ENCODE measurements at places on chromosomes 1 and 21.

GRCh38 chr1:182996816-182997215 is 26.4 kb upstream of the LAMC1 start:
- peak; percentile 83 for DNase-seq

- no peak for DNase-seq
Observed at GRCh38 chr1:185526344-185527307, 207.6 kb upstream of the HMCN1 start.

- no peak for DNase-seq
Observed at GRCh38 chr1:84550826-84551225, 23.4 kb downstream of the CTBS start.

- no peak for DNase-seq
Observed at GRCh38 chr21:20207335-20207734, 790.9 kb upstream of the NCAM2 start.

GRCh38 chr1:190320952-190321351 is 156.7 kb downstream of the BRINP3 start:
- no peak for DNase-seq

GRCh38 chr21:17514124-17514845 is 1.4 kb downstream of the CXADR start:
- DNase-seq: no peak

- DNase-seq: peak; percentile 54
Observed at GRCh38 chr1:24659993-24660665, 17.0 kb downstream of the SRRM1 start.

DNA sequence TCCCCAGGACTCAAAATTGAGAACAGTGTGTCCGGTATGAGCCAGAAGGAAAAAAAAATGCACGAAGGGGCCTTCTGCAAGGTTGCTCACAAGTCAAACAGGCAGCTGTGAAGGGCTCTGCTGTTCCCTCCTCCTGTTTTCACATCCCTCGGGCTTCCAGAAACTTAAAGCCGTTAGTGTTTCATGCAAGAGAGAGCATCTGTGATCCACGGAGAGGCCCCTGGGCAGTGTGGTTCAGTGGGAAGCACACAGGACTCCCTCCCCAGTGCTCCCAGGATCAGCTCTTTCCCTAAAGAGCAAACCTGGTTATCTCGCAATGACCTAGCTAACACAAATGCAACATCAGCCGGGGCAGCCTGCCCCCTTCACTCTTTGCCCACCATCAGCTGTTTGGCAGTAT is 2.9 kb upstream of the MATN1 start:
- no peak for DNase-seq

- peak; percentile 44 for DNase-seq
Observed at GRCh38 chr1:55981010-55981650, 598.2 kb downstream of the PLPP3 start.

DNA sequence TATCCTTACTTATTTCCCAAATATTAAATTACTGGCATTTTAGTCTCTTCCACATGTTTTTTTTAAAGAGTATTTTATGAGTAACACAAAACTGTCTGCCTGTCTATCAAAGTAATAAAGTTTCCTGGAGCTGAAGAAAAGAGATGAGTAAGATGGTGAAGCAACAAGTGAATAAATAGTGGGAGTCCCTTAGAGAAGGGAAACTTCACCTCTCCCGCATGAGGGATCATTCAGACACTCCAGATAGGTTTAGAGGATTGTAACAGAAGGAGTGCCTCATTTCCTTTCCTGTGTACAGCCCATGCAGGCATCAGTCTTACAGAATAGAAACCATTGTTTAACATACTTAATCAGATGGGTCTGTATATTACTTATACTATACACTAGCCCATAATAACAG is 205.7 kb downstream of the USP25 start:
- no peak for DNase-seq

DNA sequence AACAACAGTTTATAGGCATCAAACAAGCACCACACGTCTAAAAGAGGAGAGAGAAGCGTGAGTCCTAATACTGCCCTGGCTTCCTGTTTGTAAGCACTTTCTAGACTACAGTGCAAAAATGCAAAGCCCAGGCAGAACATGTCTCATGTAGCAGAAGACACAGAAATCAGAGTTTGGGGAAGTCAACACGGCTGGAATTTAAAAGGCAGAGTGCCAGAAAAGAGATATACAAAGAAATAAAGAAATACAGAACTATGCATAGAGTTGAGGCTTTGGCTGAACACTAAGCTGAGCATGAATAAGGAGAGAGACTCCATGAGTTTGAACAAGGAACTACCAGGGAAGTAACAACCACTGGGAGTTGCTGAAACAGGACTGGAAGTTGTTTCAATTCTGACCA is 566.6 kb upstream of the NR5A2 start:
- peak; percentile 24 for DNase-seq

GRCh38 chr1:102821707-102822106 is 286.6 kb downstream of the COL11A1 start:
- DNase-seq: no peak

DNA sequence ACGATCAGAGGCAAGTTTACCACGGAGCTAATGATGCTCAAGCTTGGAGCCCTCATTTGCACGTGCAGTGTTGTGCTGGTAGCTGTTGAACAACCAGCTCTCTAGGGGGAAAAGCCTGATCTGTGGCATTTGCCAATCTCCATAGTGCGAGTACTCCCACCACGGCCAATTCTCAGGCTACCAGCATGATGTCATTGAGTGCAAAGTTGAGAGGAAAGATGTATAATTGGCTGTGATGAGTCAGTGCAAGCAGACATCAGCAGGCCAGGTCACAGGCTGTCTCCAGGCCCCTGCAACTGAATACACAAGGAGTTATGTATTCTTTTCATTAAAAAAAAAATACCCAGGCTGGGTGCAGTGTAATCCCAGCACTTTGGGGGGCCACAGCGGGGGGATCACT is 233.1 kb upstream of the VAMP3 start:
- peak; percentile 69 for DNase-seq

- no peak for DNase-seq
Observed at GRCh38 chr1:22326372-22326915, 125.2 kb upstream of the ZBTB40 start.

DNA sequence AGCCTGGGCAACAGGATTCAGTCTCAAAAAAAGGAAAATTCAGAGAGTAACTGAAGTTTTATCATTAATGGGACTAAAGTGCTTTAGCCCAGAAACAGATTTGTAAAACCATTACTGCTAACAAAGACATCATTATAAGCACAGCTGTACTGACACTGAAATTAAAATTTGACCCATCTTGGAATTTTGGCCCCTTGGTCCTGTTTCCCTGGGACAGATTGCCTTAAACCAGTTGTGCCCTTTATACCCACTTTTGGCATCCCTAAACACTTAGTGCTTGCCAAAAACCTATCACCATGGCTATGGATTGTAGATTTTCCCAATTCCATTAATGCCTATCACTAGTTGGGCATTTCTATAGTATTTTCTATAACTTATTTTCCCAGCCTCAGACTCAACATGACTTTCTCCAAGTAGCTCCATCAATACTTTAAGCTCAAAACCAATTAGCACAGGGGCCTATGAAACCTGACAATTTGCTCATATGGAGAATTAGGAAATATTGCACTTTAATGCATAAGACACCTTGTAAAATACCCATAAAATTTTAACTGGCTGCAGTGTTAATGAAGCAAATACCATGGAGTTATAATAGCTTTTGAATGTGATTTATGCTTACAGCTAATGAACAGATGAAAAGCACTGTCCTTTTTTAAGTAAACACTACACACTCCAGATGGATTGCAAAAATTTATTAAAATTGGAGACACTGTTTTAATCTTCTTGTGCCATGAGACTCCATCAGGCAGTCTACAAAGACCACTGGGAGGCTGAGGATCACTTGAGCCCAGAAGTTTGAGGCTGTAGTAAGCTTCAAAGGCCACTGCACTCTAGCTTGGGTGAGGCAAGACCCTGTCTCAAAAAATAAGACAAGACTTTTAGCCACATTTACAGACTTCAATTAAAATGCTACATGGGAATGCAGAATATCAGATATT is 4.3 kb downstream of the GAS5 start:
- no peak for DNase-seq

DNA sequence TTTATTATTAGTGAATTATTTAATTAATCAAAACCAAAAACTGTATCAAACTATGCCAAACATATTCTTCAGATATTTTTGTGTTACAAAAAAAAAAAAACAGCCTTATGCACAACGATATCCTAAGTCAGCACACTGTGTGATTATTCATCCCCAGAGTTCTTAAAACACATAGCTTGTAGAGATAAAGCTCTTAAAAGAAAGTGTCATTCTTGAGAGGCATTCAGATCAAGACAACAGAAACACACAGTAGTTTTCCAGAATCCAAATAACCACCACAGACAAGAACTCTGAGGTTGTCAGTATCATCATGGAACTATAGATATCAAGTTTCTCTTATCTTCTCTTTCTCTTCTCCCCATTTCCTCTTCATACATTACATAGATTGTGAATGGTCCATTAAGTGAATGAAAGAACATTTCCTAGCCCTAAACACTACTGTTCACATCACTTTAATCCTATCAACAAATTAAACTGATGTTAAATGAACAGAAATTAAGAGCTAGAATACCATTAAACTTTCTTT is 13.5 kb downstream of the ZZZ3 start:
- no peak for DNase-seq

Measured in EH (cell line).